IMR-90 (cell line): ENCODE measurements at places on chromosomes 4 and X. TPM values are rescaled to one million over a fixed set of nuclear protein-coding genes. Genes with fewer than 3 reads are reported as not detected.

DNA sequence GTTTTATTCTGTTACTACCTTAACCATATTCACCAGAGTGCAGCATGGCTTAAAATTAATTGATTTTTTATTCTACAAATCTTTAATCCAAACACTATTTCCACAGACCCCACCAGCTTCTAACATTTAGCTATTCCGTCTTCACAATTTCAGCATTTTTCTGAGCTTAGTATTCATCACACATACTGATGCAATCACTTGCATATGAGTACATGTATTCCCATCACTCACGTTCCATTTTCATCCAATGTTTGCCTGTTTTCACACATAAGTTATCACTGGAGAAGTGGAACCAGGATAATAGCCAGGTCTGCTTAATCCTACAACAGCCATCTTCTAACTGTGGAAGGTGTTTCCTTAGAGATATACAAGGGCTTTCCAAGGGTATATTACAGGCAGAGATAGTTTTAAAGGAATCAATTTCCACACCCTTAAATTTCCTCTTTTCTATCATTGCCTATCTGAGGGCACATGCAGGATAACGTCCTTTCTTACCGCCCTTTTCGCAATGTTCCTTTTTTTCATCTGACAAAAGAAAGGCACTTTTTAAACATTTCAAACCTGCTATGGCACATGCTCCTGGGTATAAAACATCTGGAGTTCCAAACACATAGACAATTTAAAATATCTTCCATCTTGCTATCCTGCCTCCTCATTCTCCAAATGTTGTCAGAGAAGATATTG is 115.8 kb downstream of the CORIN start:
- no peak for DNase-seq

FAM13A gene
- 22.0 and 25.3 TPM in 2 replicates for total RNA-seq

DNA sequence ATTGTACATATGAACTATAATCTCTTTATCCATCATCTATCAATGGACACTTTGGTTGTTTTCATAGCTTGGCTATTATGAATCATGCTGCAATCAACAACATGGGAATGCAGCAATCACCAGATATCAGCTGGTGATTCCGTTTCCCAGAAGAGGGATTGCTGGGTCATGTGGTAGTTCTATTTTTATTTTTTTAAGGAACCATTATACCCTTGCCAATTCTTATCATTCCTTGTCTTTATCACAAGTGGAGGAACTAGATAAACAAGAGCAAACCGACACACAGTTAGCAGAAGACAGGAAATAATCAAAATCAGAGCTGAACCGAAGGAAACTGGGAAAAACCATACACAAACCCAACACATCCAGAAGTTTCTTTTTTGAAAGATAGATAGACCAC is 14.5 kb upstream of the LNX1 start:
- DNase-seq: peak; percentile 53

GRCh38 chrX:146385529-146385928 is 424.0 kb upstream of the CXorf51B start:
- DNase-seq: no peak

GRCh38 chr4:70177090-70177489 is 18.4 kb upstream of the ODAM start:
- no peak for DNase-seq

OTC gene
- total RNA-seq: not detected in 2 replicates

CHRNA9 gene
- not detected in 2 replicates for total RNA-seq

DNA sequence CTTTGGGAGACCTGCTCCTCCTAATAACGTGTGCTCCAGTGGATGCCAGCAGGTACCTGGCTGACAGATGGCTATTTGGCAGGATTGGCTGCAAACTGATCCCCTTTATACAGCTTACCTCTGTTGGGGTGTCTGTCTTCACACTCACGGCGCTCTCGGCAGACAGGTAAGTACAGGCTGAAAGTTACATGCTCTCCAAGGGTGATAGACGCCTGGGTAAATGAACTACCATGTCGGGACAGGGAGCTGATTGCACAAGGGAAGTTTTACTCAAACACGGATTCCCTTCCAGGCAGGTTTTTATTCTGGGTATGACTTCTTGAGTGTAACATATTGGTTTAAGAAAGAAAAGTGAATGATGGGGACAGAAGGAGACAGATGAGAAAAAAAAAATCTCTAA is 836 bp downstream of the GRPR start:
- no peak for DNase-seq

GYPE gene
- 0.28 and 0.54 TPM in 2 replicates for total RNA-seq

DNA sequence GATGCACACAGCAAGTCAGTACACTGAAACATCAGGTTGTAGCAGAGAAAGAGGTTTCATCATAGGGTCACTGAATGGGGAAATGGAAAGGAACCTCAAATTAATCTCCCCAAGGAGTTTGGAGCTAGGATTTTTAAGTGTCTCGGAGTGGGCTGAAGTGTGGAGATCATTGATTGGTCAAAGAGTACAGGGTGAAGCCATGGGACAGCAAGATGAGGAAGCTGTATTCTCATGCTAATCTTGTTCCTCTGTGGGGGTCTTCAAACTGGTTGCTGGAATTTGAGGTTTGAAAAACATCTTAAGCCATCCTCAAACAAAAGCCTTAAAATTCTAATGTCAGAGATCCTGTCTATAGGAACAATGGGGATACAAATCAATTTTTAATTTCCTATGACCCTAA is 78.8 kb upstream of the TEX13A start:
- DNase-seq: no peak

GRCh38 chr4:1569461-1570151 is 114.5 kb downstream of the FAM53A start:
- no peak for DNase-seq

DNA sequence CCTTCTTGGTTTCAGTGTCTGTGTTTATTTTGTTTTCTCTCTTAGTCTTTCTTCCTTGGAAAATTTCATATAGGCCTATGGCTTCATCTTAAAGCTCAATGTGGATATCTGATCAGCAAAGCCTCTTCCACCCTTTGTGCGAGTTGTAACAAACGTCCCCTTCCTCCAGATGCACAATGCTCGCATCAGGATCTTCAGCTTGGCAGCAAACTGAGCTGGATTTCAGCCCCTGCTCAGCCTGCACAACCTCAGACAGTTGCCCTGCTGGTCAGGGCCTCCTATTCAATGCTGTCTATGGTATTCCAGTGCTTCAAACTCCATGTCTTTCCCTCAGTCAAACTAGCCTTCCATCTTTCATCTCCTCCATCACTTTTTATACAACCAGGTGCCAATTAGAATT is 309.4 kb downstream of the ARHGAP24 start:
- no peak for DNase-seq

DNA sequence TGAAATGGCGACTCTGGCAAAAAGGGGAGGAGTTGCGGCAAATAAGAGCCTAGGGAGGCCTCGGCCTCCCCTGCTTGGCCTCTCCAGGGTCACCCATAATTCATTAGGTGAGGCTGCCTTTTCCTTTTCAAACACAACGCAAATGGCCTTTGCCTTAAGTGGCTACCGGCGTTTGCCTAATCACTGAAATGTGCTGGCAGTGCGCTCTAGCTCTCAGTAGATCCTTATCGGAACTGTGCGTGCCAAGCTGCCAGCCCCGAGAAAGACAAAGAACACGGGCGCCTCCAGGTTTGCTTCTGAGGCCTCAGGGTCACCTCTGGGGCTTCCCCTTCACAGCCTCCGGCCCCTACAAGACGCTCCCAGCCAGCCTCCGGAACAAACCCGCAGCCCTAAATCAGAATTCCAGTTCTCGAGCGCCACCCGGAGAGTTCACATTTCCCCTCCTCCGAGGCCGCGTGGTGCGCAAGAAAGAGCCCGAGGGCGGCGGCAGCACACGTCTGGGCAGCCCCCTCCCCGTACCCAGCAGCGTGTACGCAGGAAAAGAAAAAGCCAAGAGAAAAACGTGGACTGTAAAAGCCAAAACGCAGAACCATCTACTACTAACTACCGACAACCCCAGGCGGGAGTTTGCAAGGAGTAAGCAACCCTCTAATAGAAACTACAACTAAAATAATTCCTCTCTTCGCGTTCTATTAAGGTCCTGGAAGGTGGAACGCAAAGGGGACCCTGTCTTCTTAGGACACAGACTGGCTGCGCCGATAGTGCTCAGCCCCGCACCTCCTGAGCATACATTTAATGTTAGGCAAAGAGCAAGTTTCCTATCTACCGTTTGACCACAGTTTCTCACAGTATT is 76.5 kb upstream of the BCOR start:
- no peak for DNase-seq

DNA sequence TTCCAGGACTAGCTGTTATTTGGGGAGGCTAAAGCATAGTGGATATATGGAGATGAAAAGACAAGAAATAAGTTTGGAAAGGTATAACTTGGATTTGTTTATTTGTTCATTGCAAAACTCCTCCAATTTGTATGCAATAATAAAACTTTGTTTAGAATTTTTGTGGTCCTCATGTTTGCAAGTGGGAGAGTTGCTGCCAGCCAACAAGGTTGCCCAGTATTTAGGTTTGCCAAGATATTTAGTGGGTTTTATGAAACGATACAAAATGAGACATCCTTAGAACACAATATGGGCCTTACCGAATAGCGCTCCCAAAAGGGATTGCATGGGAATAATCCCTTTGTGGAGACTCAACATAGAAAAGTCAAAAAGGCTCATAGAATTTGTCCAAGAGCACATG is 162.1 kb downstream of the INPP4B start:
- no peak for DNase-seq

DNA sequence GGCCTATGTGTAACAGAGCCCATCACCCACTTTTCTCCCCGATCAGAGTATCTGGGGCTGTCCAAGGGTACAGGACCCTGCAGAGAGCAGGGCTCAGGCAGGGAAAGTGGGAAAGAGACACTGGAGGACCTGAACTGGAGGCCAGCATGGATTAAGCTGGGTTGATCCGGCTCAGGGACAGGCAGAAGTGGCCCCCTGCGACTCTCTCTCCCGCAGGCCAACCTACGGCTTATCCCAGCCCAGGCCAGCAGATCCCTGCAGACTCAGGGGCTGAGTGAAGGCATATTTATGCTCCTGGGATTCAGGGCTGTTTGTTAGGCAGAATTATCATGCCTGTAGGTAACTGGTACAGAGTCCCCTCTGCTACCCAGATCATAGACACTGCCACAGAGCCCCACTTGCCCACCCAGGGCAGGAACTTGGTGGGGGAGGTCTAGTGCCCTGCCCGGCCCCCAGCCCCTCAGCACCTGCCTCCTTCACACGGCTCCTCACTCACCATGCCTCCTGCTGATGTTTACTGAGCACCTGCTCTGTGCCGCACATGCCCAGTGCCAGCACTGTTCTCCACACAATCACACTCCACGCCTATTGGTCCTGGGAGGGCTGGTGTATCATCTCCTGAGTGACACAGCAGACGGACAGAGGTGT is 87.3 kb downstream of the ADRA2C start:
- no peak for DNase-seq

DNA sequence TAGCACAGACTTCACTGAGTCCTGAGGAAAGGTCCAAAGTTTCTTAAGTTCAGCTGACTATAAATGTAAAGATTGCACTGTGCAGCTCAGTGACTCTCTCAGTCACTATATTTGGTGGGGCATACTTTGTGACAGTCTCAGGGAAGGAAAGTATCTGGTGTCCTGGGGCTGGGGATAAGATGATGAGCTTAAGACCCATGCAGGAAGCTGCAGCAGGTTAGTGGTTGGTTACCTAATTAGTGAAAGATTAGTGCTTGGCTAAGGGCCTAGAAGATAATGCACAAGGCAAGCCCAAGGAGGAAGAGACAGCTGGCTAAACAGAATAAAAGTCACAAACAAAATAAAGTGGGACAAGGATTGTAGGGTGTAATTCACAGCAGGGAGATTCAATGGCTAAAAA is 25.4 kb upstream of the SLITRK4 start:
- DNase-seq: no peak

- no peak for DNase-seq
These were observed 58.0 kb upstream of the XIAP start for GRCh38 chrX:123801901-123802300.

GRCh38 chr4:10590896-10591295 is 93.7 kb downstream of the CLNK start:
- DNase-seq: peak; percentile 82

DNA sequence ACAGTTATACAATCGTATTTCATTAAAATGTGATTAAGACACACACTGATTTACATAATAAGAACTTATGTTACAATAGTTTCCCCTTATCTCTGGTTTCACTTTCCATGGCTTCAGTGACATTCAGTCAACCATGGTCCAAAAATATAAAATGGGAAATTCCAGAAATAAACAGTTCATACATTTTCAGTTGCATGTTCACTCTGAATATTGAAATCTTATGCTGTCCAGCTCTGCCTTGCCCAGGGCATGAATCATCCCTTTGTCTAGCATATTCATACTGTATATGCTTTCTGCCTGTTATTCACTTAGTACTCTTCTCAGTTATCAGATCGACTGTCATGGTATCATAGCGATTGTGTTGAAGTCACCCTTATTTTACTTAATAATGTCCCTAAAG is 173.8 kb upstream of the DCAF12L2 start:
- no peak for DNase-seq

GRCh38 chrX:119482041-119482440 is 13.8 kb downstream of the SLC25A5 start:
- no peak for DNase-seq

ABRAXAS1 gene
- total RNA-seq: 8.4 and 12.2 TPM in 2 replicates

- DNase-seq: peak; percentile 44
These were observed 83.2 kb downstream of the GPAT3 start for GRCh38 chr4:83618991-83619645.

- no peak for DNase-seq
These were observed 96.3 kb downstream of the GEMIN8 start for GRCh38 chrX:13933352-13933751.

DNA sequence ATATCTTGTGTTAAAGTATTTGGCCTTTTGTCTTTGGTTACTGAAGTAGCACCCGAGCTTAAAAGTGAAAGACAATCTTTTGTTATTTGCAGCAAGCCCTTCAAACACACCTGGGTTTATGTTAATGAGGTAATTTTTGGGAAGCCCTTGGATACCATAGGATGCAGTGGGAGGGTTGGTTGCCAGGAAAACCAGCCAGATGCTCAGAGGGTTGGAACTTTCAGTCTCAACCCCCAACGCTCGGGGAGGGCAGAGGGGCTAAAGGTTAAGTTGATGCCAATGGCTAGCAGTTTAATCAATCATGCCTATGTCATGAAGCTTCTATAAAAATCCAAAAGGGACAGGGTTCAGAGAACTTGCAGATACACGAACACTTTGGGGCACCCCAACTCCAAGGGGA is 17.2 kb upstream of the GPR173 start:
- DNase-seq: no peak

DNA sequence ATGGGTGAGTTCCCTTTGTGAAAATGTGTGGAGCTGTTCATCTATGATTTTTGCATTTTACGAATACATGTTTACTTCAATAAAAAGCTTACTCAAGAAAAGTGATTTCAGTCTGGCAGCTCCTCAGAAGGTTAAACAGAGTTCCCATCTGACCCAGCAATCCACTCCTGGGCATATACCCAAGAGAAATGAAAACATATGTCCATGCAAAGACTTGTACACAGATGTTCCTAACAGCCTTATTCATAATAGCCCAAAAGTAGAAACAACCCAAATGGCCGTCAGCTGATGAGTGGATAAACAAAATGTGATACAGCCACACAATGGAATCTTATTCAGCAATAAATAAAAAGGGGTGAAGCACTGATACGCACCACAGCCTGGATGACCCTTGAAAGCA is 20.8 kb downstream of the CLCN4 start:
- DNase-seq: peak; percentile 80
